ENCODE measurements at places on chromosomes 2 and 18. TPM values are rescaled to one million over a fixed set of nuclear protein-coding genes. Genes with fewer than 3 reads are reported as not detected.

Gene SCG2
- total RNA-seq = not detected

Gene CMPK2
- 4.2 TPM for total RNA-seq

Gene ANKAR
- total RNA-seq = 31.8 TPM

Gene GDF7
- total RNA-seq = 0.52 TPM

Gene DSG2
- 2.6 TPM for total RNA-seq

Gene PKDCC
- total RNA-seq = 89.2 TPM

Gene ITGA6
- total RNA-seq = 83.5 TPM

Gene ZNF519
- 6.3 TPM for total RNA-seq

Gene NCKAP1
- 83.0 TPM for total RNA-seq

Gene SPDYA
- total RNA-seq = 1.0 TPM

Gene ING5
- 16.7 TPM for total RNA-seq

Gene MCEE
- total RNA-seq = 15.7 TPM

Gene MAL
- 4.2 TPM for total RNA-seq

Gene NEDD4L
- total RNA-seq = 34.4 TPM

Gene SLC23A3
- total RNA-seq = 0.52 TPM

Gene MBD2
- 12.5 TPM for total RNA-seq

Gene DUSP2
- 4.2 TPM for total RNA-seq

Gene PLB1
- 1.0 TPM for total RNA-seq

Gene GAL3ST2
- total RNA-seq = not detected

Gene PLEK
- 9.4 TPM for total RNA-seq

Gene CCDC138
- total RNA-seq = 12.0 TPM

Gene ANKRD44
- 26.6 TPM for total RNA-seq

Gene COL5A2
- 404 TPM for total RNA-seq

Gene KCNIP3
- total RNA-seq = 2.1 TPM

Gene CYP27C1
- 2.6 TPM for total RNA-seq

Gene PRSS56
- 1.0 TPM for total RNA-seq

Measured in skeletal muscle tissue (tissue), 5 donors.